K562 (cell line): ENCODE measurements at places on chromosomes 3 and 15.
A peak's percentile ranks its signal among the peaks of the same experiment; 100 is the strongest.

GRCh38 chr3:164222197-164222596, 856.1 kb downstream of the SI start:
- no peak for DNase-seq

DNA sequence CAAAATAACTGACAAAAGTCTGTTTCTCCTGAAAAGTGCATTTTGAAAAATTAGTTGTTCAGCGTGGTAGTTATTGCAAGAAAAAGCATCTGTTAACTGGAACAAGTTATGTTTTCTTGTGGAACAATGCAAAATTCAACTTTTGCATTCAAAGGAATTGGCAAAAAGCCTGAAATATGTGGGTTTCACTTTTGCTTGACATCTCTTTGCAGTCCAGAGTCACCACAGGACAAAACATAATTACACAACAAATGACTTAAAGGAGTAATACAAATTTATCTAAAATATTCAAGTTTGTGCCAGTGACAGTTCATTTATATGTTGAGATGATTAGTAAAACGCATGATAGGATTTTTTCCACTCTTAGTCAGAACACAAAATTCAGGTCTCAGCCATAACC, 96.3 kb upstream of the P2RY1 start:
- no peak for DNase-seq

DNA sequence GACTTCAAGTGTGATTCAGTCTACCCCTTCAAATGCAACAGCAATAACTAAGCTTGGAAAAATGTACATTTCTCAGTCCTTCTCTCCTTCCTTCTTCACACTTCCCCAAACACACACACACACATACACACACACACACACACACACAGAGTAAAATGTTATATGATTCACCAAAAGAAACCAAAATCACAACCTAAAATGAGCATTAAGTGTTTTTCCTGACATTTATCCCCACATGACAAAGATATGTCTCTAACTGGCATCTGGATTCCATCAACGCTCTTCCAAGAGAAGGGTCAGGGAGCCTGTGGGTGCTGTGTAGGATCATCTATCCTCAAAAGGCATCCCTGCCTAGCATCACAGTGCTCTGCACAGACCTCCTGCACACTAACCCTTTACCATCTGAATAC, 21.0 kb downstream of the PDZRN3 start:
- no peak for DNase-seq

- no peak for DNase-seq
Measured at GRCh38 chr15:35689266-35689665, 143.3 kb upstream of the DPH6 start.

- no peak for DNase-seq
Measured at GRCh38 chr3:9946112-9947024, 5.8 kb downstream of the PRRT3 start.

DNA sequence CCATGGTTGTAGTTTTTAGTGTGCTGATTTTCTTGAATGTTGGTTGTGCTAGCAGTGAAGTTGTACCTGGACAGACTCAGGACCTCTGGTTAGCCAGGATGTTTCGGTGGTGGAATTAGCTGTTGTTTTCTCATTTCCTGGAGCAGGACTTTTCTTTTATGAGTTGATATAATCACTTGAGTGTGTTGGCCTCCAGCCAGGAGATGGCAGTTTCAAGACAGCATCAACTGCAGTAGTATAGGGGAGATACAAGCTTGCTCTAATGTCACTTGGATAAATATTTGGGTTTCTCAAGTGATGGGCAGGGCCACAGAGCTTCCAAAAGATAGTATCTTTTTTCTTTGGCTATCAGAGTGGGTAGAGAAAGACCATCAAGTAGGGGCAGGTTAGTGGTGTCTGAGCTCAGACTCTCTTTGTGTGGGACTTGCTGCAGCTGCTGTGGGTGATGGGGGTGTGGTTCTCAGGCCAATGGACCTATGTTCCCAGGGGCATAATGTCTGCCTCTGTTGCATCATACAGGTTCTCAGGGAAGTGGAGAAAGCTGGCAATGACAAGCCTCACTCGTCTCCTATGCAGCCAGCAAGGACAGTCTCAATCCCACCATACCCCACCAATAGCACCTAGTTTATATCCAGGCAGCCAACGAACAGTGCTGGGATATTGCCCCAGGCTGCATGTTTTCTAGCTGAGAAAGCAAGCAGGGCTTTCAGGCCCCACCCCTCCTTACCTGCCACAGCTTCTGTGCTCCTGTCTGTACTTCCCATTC, 14.6 kb upstream of the OR5K2 start:
- DNase-seq, result no peak

DNA sequence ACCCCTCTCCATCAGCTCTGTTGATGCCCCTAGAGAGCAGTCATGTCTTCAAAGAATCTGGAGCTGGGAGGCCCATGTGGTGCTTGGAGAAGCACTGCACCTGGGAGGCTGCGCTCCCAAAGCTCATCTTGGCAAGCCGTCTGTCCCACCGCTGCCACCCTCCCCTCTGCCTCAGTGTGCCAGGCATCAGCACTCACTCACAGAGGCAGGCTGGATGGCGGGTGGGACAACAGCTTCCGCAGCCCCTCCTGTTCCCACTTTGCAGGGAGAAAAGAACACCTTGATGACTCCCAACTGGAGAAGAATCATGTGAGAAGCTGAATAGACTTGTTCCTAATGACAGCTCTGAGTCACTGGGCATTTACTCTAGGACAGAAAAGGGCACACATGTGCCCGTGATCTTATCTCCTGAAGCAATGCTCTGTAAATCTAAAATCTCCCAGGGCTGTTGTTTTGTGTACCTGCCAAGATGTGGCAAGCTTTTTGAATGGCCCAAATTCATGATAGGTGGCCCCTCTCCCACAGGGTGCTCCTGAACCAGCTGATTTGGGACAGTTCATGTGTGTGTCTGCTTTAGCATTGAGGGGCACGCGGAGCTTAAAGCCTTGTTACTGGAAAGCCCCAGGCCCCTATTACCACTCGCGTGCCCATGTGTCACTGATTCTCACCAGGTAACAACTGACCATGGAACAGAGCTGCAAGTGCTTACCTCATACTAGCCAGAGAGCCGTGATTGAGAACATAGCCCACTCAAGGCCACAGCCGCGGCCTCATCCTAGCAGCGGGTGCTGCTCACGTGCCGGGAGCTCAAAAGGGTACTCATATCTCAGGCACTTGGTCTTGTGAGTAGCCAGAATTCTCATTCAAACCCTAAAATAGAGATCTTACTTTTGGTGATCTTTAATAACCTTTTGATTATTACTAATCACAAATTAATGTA, 104.4 kb downstream of the DNAJB8 start:
- DNase-seq, result no peak

- no peak for DNase-seq
Measured at GRCh38 chr15:60476713-60477112, 2.2 kb downstream of the ICE2 start.

DNA sequence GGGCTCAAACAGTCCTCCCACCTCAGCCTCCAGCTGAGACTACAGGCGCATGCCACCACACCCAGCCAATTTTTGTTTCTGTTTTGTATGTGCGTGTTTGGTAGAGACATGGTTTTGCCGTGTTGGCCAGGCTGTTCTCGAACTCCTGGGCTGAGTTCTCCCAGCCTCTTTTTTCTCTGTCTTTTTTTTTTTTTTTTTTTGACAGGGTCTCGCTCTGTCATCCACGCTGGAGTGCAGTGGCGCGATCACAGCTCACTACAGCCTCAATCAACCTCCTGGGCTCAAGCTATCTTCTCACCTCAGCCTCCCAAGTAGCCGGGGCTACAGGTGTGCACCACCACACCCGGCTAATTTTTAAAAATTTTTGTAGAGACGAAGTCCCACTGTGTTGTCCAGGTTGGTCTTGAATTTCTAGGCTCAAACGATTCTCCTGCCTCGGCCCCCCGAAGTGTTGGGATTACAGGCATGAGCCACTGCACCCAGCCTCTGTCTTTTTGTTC, 867 bp upstream of the DCAF1 start:
- DNase-seq, result no peak

GRCh38 chr3:46372492-46373359, 2.0 kb downstream of the CCR5 start:
- peak; percentile 18 for DNase-seq

DNA sequence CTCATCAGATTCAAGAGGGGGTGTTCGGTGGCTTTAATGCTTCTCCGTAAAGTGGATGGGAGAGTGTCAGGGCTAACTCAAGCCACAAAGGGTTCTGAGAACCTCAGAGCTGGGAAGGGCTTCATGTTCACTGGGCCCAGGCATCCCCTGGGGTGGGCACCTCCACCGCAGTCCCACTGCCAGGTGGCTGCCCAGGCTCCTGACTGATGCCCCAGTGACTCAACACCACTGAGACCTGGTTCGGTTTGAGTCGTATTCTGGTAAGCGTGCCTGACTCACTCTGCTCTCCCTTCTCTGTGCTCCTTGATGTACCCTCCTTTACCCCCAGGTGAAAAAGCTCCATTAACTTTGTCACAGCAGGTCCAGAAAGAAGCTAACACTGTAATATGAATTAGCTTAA, 304.6 kb downstream of the RPLP1 start:
- no peak for DNase-seq

DNA sequence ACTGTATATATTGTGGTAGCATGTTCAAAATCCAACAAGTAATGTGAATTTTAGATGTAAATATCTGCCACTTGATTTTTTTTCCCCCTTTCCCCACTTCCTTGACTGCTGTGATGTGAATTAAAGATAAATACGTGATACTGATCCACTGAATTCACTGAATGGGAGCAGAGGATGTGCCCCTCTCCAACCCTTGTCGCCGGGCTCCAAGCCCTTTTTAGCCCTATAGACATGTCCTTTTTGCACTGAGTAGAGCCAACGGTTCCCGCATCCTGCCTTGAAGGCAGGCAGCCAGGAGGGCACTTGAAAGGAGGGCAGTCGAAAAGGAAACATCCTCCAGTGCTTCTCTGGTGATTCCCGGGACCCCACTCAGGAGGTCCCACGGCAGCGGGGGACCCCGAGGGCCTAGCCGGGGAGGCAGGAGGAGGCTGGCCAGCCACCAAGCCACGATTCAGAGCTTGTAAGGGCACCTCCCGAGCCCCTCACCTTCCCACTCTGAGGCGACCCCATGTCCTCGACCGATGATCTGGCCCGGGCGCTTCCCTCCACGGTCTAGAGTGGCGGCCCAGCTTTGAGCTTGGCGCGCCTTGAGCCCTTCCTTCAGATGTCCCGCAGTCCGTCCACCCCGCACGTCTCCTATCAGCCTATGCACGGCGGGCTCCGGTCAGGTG, 901 bp upstream of the MANF start:
- no peak for DNase-seq

DNA sequence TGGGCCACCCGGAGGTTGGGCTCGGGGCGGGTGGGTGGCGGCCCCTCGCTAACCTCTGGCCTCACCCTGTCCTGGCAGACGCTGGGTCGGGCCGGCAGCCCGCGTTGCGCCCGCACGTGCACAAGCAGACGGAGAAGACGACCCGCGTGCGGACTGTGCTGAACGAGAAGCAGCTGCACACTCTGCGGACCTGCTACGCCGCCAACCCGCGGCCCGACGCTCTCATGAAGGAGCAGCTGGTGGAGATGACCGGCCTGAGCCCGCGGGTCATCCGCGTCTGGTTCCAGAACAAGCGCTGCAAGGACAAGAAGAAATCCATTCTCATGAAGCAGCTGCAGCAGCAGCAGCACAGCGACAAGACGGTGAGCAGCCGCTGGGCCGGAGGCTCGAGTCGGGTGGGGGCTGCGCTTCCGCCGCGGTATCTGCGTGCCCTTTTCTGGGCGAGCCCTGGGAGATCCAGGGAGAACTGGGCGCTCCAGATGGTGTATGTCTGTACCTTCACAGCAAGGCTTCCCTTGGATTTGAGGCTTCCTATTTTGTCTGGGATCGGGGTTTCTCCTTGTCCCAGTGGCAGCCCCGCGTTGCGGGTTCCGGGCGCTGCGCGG, 3.7 kb downstream of the ISL2 start:
- DNase-seq, result no peak

DNA sequence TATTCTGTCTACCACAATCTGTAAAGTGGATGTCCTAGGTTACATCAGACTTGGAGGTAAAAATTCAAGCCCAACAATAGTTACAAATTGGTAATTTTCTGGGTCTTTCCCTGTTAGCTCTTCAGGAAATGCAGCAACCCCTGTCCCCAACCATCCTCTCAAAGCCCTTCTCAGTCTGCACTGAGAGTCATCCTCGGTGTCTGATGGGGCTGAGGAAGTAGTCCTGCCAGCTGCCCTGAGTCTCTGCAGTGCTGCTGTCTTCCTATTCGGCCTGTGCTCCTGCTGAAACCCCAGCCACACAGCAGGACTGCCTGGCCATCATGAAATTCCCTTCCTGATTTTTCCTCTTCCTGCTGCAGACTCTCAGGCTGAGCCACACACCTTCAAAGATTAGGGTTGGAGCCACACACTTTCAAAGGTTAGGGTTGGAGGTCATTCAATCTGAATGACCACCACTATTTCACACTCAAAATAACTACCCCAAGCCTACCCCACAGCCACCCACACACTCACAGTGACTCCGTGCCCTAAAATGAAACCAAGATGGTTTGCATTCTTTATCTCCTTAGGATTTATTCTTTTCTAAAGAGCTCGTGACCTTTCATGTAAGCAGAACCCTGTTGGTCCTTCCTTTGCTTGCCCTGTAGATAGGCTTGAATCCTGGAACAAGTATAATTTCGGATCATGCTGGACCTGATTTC, 17.6 kb downstream of the TRIM42 start:
- no peak for DNase-seq
